ENCODE measurements at places on chromosomes 1 and 21. TPM values are rescaled to one million over a fixed set of nuclear protein-coding genes. Genes with fewer than 3 reads are reported as not detected.

OLFML3 gene
- total RNA-seq, result 623 TPM

NUP210L gene
- total RNA-seq, result not detected

LRRC53 gene
- not detected for total RNA-seq

AADACL3 gene
- total RNA-seq, result not detected

ANKRD34A gene
- 1.6 TPM for total RNA-seq

SPRR3 gene
- not detected for total RNA-seq

CD1E gene
- not detected for total RNA-seq

HUNK gene
- 0.47 TPM for total RNA-seq

KCNK2 gene
- total RNA-seq, result 17.9 TPM

CDC42SE1 gene
- 20.0 TPM for total RNA-seq

C4BPA gene
- total RNA-seq, result not detected

FOXD3 gene
- not detected for total RNA-seq

PTPN14 gene
- 27.7 TPM for total RNA-seq

CDC42BPA gene
- 25.5 TPM for total RNA-seq

LORICRIN gene
- not detected for total RNA-seq

EPHA2 gene
- total RNA-seq, result 21.6 TPM

GJA8 gene
- total RNA-seq, result not detected

VSIG8 gene
- not detected for total RNA-seq

LIPI gene
- total RNA-seq, result not detected

MYOM3 gene
- total RNA-seq, result 0.12 TPM

NID1 gene
- 323 TPM for total RNA-seq

GJA5 gene
- not detected for total RNA-seq

SMIM1 gene
- total RNA-seq, result not detected

RBP7 gene
- not detected for total RNA-seq

DPT gene
- total RNA-seq, result 3.0 TPM

CHRM3 gene
- 0.09 TPM for total RNA-seq

AGMAT gene
- total RNA-seq, result 0.26 TPM
